ENCODE measurements at places on chromosomes 1 and 21. TPM values are rescaled to one million over a fixed set of nuclear protein-coding genes. Genes with fewer than 3 reads are reported as not detected.

The SPATA17 gene
- polyA plus RNA-seq = not detected

The RC3H1 gene
- 6.0 TPM for polyA plus RNA-seq

The FCAMR gene
- polyA plus RNA-seq = not detected

The FAM167B gene
- polyA plus RNA-seq = not detected

The CHI3L2 gene
- 14.4 TPM for polyA plus RNA-seq

The PCBP3 gene
- polyA plus RNA-seq = 1.4 TPM

The TATDN3 gene
- 30.0 TPM for polyA plus RNA-seq

The TSACC gene
- 2.5 TPM for polyA plus RNA-seq

The DIPK1A gene
- 29.2 TPM for polyA plus RNA-seq

The HSPA13 gene
- polyA plus RNA-seq = 10.8 TPM

The RHD gene
- polyA plus RNA-seq = 0.19 TPM

The IFI44 gene
- 5.4 TPM for polyA plus RNA-seq

The OR2L13 gene
- 0.39 TPM for polyA plus RNA-seq

The CHIA gene
- 1.0 TPM for polyA plus RNA-seq

The CGN gene
- polyA plus RNA-seq = not detected

The AGMAT gene
- 11.8 TPM for polyA plus RNA-seq

The DOCK7 gene
- polyA plus RNA-seq = 4.9 TPM

The YBEY gene
- polyA plus RNA-seq = 33.8 TPM

The ACP6 gene
- polyA plus RNA-seq = 5.9 TPM

The WNT4 gene
- polyA plus RNA-seq = not detected

The NHLH1 gene
- polyA plus RNA-seq = not detected

The LORICRIN gene
- not detected for polyA plus RNA-seq

The IVL gene
- not detected for polyA plus RNA-seq

The CCDC185 gene
- not detected for polyA plus RNA-seq

The LINGO4 gene
- not detected for polyA plus RNA-seq

The DNASE2B gene
- polyA plus RNA-seq = not detected

The SEMA4A gene
- 11.0 TPM for polyA plus RNA-seq

The PRRX1 gene
- not detected for polyA plus RNA-seq

The OR2T11 gene
- not detected for polyA plus RNA-seq

The AJAP1 gene
- polyA plus RNA-seq = not detected

The EFNA3 gene
- polyA plus RNA-seq = 1.3 TPM

The MROH7 gene
- polyA plus RNA-seq = not detected

The TMEM54 gene
- polyA plus RNA-seq = not detected

The FMO2 gene
- not detected for polyA plus RNA-seq

The PSRC1 gene
- polyA plus RNA-seq = not detected

The HSD3B1 gene
- not detected for polyA plus RNA-seq

The ABCG1 gene
- polyA plus RNA-seq = 11.6 TPM

The OR2L2 gene
- polyA plus RNA-seq = not detected

The SIM2 gene
- polyA plus RNA-seq = not detected

The RBM11 gene
- polyA plus RNA-seq = 2.9 TPM

The CFAP141 gene
- not detected for polyA plus RNA-seq

The TMEM81 gene
- 0.83 TPM for polyA plus RNA-seq

The SAMD11 gene
- not detected for polyA plus RNA-seq

The ARMH1 gene
- 5.6 TPM for polyA plus RNA-seq

The HEATR1 gene
- polyA plus RNA-seq = 7.4 TPM

The ADGRL2 gene
- not detected for polyA plus RNA-seq

The CRP gene
- not detected for polyA plus RNA-seq

The CMPK1 gene
- 119 TPM for polyA plus RNA-seq

The LAD1 gene
- not detected for polyA plus RNA-seq

The OPRD1 gene
- polyA plus RNA-seq = 0.03 TPM
